ENCODE measurements at places on chromosomes 7 and 10.

GRCh38 chr10:71649631-71650030 is 69.9 kb downstream of the C10orf105 start:
- DNase-seq: no peak

DNA sequence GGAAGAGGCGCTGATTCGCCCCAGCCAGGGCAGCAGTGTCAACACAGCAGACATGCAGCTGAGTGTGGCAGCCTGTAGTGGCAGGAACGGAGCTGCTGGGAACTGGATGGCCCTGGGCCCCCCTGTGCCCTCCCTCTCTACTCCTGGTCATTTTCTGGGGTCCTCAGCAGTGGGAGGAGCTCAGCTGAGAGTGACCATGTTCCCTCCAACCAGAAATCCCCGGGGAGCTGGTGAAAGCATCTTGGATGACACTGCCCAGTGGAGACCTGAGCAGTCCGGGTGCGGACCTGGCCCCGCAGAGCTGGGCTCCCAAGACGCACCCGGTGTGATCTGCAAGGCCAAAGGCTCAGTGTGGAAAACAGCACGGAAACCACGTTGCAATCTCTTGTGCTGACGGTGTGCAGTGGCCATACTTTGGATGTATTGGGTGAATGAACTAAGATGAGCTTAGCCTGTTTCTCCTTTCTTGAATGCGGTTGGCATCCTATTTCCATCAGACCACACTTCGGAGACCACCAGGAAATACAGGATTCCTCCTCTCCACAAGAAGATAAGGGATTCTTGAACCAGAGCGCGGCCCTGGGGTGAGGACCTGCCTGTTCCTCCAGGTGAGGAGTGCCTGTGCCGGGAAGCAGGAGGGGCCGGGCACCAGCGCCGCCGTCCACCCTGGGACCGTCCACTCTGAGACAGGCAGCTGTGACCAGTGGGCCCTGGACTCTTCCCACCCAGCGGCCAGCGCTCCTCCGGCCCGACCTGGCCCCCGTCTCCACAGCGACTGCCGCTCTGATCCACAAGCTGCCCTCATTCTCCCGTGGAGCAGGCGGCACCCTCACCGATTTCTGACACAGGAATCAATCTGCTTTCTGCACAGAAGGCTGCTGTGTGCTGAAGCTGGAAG is 93.5 kb upstream of the DIP2C start:
- DNase-seq: no peak

GRCh38 chr10:34102237-34102673 is 712.8 kb downstream of the PARD3 start:
- DNase-seq: no peak

- no peak for DNase-seq
These were observed 9.2 kb downstream of the PCBD1 start for GRCh38 chr10:70879207-70879606.

- peak; percentile 69 for DNase-seq
These were observed 122.9 kb downstream of the RALA start for GRCh38 chr7:39746103-39746819.

DNA sequence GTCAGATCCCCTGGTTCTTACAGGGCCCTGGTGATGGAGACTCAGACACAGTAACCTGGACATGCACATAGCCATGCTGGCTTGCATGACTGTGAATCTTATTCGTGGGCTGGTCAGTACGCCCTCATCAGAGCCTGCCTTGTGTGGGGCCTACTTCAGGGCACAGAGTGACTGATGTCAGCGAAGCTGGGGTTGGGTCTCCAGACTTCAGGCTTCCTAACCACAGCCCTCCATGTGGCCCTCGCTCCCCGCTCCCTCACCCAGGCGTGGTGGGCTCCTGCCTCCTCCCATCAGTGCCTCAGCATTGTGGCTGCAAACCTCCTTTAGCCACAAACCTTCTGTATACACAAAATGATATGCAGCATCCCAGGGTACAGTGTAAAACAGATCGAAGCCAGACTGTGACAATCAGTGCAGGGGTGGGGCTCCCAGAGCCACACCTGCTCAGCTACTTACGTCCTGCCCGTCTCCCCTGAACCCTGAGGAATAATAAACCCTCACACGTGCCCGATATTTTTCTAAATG is 7.1 kb upstream of the C10orf105 start:
- DNase-seq: no peak

DNA sequence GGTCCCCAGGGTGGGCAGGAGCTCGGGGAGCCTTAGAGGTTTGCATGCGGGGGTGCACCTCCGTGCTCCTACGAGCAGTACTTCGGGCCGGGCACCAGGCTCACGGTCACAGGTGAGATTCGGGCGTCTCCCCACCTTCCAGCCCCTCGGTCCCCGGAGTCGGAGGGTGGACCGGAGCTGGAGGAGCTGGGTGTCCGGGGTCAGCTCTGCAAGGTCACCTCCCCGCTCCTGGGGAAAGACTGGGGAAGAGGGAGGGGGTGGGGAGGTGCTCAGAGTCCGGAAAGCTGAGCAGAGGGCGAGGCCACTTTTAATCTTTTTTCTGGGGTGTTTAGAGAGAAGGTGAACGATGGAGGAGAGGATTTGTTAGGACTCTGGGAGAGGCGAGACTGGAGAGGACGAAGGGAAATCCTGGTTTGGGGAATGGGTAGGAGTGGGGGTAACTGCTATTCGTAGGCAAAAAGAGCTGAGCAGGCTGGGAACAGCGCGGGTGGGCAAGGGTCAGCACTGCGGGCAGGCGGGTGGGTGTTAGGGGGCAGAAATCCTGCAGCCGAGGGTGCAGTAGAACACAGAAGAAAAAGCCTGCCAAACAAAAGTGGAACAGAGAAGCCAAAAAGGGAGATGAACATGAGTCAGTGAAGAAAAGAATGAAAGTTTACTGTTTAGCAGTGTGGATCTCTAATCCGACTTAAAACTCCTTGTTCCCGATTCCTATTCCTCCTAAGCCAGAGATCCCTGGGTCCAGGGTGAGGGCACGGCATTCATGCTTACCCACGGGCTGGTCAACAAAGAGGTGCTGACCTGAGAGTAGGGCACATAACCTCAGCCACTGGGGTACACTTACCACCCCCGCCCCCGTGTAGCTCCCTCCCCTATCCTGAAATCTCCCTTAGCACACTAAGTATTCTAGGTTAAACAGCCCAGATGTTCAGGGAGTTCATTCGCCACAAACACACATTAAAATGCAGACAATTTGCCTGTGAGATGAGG is 26.9 kb downstream of the PRSS2 start:
- no peak for DNase-seq

Data from SW 1271 (cell line).